ENCODE measurements at places on chromosomes 13 and 19.

GRCh38 chr19:35085947-35086346 is 29.7 kb upstream of the FXYD3 start:
- no peak for DNase-seq

- DNase-seq: no peak
These were observed 25.3 kb downstream of the APBA3 start for GRCh38 chr19:3736106-3736724.

DNA sequence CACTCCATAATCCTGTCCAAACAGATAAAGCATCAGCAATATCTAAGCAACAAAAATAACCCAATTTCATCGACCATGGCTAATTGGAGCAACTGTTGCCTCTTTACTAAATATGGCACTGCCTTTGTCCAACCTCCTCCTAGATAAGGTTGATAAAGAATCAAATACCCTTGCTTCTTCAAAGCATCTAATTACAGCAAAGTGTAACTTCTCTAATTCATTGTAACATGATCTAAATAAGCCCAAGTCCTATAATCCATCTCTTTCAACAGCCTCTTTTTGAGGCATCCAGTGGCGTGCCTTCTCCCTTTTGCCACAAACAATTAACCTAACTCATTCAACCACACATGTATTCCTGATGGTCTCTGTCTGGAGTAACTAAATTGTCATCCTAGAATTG is 81.7 kb upstream of the KLHL1 start:
- no peak for DNase-seq

- DNase-seq: no peak
These were observed 262.1 kb downstream of the DCT start for GRCh38 chr13:94217370-94217769.

- DNase-seq: peak; percentile 79
These were observed at the start of gene GGN for GRCh38 chr19:38387550-38388348. TSS of gene GGN (minus strand) at chr19:38388034. CDS start at chr19:38387261, 773 bp downstream.

DNA sequence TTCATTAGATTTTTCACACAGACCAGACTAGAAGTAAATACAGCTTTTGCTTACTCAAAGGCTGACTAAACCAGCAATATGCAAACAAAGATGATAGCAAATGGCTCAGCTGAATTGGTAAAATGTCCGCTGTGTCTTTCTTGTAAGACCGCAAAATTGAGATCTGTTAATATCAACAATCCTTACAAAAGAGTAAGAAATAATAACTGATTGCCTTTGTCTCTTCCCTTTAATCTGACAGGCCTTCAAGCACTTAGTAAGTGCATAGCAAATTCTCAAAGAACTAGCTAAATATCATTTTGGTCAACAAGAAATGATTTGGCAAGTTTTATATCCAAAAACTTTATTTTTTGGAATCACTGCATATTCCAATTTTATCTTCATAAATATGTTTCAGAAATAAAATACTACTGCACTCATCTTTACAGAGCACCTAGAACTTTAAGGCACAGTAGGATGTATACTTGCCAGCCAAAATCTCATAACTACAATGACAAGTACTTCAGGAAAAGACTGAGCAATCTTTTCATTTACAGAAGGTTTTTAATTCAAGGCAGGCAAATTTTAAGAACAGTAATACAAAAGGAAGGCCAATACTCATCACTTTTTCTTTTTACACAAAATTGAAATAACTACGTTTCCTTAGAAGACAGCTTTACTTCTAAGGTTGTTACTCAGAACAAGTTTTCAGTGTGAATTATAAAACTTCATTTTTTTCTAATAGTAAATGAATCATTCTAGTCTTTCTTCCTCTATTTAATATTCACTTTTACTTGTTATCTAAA is 1.1 kb downstream of the ELF1 start:
- no peak for DNase-seq

- no peak for DNase-seq
These were observed 147.5 kb downstream of the DIAPH3 start for GRCh38 chr13:60016229-60016628.

DNA sequence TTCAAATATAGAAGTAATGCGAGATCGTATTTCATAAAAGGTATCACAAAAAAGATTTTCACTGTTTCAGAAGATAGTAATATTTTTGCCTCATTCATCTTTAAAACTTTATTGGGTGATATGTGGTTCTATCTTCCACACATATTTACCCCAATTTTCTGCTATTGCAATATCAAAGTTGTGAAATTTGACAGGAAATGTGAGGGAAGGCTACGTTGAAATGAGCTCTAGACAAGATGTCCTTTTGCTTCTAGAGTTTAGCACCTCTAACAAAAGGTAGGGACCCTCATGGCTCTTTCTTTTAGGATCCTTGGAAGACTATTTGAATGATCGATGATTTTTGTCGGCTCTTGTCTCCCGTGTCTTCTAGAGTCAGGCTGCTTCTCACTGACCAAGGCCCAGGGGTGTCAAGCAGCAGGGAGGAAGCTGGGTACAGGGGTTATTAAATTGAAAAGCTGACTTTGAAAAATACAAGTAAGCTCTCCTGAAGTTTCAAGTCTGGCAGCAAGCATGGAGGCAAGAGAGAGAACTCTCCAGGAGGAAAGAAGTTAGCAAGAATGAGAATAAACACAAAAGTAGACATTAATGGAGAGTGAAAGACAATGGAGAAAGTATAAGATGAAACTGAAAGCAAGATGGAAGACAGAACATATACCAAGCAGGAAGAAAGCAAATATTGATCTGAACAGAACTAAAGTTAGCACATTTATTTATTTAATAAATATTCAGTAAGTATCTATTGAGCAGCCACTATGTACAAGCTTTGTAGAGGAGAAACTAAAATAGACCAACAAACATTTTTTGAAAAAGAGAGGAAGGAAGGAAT is 73.4 kb downstream of the RUBCNL start:
- no peak for DNase-seq

GRCh38 chr13:108948251-108948671 is 318.9 kb downstream of the MYO16 start:
- DNase-seq: no peak

DNA sequence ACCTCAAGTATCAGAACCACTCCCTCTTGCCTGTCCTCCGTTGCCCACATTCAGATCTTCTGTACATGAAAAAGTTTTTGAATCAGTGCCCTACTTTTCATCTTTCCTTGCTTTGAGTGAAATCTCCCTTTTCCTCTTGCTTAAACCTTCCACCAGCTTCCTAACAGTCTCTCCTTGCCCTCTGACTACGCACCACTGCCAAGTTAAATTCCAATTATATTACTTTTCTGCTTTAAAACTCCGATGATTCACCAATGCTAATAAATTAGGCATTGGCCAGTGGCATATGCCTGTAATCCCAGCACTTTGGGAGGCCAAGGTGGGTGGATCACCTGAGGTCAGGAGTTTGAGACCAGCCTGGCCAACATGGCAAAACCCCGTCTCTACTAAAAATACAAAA is 30.7 kb upstream of the RFXAP start:
- no peak for DNase-seq

DNA sequence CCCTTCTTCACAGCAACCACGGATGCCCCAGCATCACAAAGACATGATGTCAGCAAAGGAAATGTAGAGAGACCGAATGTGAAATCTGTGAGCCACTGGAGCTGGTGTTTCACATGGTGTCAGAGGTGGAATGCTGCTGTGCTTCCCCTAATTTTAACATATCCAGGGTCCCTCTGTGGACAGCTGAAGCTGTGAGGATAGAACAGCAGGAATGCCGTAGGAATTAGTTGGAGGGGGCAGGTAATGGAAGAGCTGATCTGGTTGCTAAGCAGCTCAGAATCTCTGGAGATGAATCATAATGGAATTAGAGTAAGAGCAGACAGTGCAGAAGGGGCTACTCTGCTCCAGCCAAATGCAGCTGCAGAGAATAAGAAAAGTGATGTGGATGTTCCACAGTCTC is 68.9 kb upstream of the ZNF835 start:
- peak; percentile 48 for DNase-seq

DNA sequence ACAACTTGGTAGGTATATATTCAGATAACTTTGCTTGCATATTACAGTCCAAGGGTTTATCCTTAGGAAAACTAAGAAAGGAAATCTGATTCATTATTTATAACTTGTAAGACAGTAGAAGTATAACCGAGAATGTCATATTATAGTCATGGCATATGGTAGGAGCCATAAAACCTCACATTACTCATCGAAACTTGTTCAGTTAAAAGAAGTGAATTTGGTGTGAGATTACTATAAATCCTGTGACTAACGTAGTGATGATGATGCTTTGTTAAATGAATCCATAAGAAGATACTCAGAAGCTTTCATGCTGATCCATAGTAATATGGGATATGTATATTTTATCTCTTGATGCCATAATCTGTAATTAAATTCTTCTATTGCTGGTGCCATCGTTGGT is 57.3 kb downstream of the MTUS2 start:
- DNase-seq: no peak

DNA sequence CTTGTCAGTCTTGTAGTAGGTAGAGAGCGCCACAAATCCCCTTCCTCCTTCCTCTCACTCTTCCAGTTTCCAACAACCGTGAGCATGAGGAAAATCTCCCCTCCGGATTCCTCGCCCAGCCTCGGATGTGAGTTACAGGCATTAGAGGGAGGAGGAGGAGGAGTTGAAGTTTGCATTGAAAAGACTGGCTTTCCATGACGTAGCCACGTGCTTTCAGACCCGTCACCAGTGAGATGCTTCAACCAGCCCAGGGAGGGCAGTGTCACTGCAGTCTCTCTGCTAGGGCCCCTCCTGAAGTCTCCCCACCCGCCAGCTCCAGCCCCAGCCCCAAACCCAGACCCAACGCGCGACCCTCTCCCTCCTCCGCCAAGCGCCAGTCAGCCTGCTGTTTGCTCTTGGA is 442 bp upstream of the FGF14 start:
- peak; percentile 61 for DNase-seq

DNA sequence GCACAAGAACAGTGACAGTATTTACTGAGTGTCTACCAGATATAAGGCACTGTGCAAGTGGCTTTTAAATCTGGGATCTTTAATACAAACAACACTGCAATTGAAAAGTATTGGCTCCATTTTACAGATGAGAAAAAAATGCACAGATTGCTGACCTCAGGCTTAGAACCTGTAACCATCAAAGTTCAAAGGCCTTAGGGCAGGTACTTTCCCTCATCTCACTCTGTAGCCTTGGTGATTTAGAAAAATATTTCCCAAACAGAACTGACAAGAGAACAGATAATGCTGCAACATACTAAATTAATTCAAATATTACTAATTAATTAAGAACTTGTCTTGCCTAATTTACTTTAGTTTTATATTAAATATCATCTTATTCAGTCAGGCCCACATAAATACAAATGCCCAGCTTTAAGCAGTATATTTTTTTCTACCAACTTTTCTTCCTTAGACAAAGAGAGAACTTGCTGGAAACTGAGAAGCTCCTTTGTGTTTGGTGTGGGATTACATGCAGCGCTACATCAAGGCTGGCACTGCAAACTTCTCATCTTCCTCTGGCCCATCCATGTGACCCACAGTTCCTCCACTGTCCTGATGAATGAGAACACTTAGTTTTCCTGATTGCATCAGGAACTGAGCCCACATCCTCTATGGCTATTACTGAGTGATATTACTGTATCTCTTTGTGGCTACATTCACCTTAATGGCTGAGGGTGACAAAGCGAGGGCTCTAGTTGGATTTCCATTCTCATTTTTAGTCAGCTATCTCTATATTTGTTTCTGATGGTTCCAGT is 302.1 kb downstream of the ENOX1 start:
- no peak for DNase-seq

DNA sequence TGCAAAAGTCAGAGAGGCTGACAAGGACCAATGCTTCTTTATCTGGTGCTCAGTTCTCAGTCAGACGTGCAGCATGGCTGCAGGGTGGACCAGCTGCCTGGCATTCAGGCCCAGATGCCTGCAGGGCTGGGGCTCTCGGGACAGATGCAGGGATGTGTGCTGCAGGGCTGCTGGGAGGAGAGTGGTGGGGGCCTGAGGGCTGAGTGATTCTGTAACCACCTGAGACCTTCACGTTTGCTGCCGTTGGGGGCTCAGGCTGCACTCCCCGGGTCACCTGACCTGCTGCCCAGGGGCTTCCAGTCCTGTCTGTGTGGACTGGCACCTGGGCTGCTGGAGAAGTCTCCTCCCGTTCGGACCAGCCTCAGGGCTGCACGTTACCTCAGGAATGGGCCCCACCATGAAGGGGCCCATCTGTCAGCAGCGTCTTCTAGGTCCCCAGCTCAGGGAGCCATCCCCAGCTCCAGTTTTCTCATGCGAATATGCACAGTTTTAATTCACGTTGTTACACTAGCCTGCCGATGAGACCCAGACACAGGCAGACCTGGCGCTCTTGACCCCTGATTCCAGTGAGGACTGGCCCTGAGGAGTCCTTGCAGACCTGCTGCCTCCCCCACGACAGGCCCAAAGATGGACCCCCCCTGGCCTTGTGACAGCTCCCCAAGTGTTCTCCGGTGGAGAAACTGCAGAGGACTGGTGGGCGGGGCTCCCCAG is 16.9 kb downstream of the KCTD15 start:
- no peak for DNase-seq

GRCh38 chr19:39740395-39740794 is 2.6 kb upstream of the CLC start:
- DNase-seq: no peak

- DNase-seq: no peak
These were observed at the start of gene GJB6 for GRCh38 chr13:20231839-20232555. TSS of gene GJB6 (minus strand) at chr13:20232319. CDS start at chr13:20223480, 8,839 bp downstream.

- no peak for DNase-seq
These were observed 26.7 kb upstream of the TMEM255B start for GRCh38 chr13:113732176-113732960.

DNA sequence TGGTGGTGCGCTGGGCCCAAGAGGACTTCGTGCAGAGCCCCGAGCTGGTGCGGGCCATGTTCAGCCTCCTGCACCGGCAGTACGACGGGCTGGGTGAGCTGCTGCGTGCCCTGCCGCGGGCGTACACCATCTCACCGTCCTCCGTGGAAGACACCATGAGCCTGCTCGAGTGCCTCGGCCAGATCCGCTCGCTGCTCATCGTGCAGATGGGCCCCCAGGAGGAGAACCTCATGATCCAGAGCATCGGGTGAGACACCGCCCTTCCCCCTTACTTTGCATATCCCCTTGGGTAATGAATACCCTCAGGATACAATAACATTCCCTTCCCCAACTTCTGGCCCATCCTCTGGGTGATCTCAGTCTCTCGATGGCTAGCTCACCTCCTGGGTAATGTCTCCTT is 60.9 kb downstream of the RYR1 start:
- no peak for DNase-seq

GRCh38 chr19:8569066-8569771 is 8.0 kb downstream of the MYO1F start:
- peak; percentile 59 for DNase-seq

DNA sequence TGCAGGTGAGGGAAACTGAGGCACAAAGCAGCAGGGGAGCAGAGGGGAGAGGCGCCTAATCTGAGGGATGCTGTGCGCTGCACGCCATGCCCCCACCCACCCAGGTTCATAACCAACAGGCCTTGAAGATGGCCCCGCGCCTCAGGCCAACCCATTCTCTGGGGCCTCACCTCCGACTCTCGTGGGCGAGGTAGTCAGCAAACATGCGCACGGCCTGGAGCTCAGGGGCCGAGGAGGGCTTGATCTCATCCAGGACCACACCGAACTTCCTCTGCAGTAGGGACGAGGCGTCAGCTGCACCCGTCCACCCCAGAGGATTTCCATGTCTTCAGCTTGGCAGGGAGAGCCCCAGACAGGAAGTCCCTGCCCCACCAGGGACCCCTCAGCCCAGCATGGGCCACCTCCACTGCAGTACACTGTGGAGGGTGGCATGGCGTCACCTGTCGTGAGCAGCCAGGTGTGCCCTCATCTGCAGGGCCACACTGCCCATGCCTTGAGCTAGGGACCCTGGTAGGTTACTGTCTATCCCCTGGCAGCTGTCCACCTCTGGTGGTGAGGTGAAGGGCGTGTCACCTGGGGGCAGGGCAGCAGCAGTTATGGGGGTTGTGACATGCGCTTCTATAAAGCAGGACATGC is 8.3 kb downstream of the COPE start:
- DNase-seq: no peak

GRCh38 chr13:112481458-112481857 is 105.3 kb downstream of the SPACA7 start:
- DNase-seq: no peak
